Dorsolateral prefrontal cortex (tissue), 122 donors: ENCODE measurements at places on chromosomes 5 and 9.
A peak's percentile ranks its signal among the peaks of the same experiment; 100 is the strongest.

DNA sequence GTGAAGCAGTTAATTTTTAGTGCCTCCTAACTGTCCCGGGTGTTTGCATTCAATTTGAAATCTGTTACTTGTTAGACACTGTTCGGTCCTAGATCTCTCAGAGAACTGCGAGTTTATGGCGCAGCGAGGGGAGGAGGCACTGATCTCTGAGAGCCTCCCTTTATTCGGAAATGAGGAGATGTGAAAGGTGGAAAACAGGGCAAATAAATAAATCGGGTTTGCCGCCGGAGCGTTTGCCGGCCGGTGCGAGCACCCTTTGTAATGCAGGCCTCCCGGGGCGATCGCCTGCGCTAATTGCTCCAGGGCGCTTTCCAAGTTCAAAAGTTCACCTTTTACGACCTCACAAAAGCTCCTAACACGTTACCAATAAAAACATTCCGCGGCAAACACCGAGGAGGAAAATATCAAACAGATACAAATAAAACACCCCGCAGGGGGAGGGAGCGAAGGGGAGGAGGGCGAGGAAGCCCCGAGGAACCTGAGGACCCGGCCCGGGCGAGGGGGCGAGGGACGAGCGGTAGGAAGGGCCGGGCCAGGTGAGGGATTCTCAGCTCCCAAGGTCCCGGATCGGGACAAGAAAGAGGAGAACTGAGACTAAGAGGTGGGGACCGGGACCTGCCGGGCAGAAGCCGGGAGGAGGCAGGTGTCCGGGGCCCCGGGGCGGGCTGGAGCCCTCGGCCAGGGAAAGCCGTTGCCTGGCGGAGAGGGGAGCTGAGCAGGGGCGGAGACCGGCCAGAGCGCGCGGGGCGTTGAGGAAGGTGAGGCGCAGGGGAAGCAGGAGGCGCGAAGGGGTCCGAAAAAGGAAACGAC, 1.4 kb downstream of the NR6A1 start:
- peak; percentile 34 for DNase-seq

GRCh38 chr5:112921833-112922817, at the start of gene REEP5:
REEP5 (minus strand) TSS chr5:112922227; CDS start chr5:112922190, 37 bp downstream.
- peak; percentile 73 for DNase-seq

DNA sequence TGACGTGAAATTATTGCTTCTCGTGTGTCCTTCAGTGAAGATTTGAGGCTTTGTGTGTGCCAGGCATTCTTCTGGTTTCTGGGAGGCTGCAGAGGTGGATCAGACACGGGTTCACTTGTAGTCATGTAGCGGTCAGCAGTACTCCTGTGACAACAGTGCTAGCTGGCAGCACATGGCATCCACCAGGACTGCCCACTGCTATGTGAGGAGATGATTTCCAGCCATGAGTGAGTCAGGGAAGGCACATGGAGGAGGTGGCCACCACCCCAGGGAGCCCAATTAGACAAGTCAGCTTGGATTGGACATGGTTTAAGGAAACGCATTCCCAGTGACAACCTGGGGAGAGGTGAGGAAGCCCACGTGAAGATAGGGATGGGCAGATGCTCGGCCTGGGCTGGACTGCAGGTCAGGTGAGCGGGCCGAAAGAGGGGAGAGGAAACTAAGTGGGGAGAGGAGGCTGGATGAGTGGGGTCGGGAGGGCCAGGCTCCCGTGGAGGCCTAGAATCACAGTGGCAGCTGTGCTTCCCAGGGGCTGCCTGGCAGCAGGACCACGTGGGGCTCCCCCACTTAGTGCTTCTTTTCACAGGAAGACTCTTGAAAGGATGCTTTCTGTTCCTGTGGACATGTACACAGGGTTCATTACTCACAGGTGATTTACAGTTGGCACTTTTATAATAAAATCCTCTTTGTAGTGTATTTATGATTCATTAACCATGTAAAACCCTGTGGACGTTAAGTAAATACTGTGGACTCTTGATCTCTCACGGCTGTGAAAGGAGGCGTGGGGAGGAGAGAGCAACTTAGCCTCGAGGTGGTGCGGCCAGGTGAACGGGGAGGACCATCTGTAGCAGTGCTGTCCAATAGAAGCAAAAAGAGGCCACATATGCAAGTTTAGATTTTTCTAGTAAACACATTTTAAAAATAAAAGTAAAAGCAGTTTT, 80.0 kb upstream of the OTULINL start:
- DNase-seq = no peak

- no peak for DNase-seq
Measured at GRCh38 chr9:106288689-106289088, 574.3 kb upstream of the ZNF462 start.

DNA sequence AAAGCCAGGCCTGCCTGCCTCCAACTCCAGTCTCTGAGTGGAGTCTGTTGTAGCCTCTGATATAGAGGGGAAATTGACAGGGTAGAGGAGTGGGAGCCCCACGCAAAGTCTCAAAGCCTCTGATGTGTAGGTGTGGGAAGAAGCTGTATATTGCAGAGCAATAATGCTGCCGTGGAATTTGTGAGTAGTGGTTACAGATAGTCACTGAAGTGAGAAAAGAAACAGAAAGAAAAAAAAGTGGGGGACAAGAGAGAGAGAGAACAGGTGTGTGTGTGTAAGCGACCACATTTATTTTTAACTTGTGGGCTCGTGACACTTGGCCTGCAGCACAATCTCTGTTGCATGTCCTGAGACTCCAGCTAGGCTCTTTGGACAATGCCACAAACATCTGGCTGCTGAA, 227.8 kb downstream of the NSG2 start:
- no peak for DNase-seq

GRCh38 chr5:38297830-38298608, 39.7 kb downstream of the EGFLAM start:
- no peak for DNase-seq

GRCh38 chr9:34989946-34990635, 546 bp downstream of the DNAJB5 start:
- DNase-seq = peak; percentile 57

GRCh38 chr5:139711906-139712224, 63.7 kb downstream of the CXXC5 start:
- DNase-seq = peak; percentile 56
